ENCODE measurements at places on chromosomes 1 and 21. TPM values are rescaled to one million over a fixed set of nuclear protein-coding genes. Genes with fewer than 3 reads are reported as not detected.

- peak; percentile 15 for DNase-seq
Observed at GRCh38 chr1:50308878-50309277, 114.4 kb downstream of the DMRTA2 start.

TMCO2 gene
- not detected for total RNA-seq

GRCh38 chr1:66248257-66248656 is 285.7 kb upstream of the SGIP1 start:
- DNase-seq = no peak

GRCh38 chr1:41639332-41639936 is 155.0 kb upstream of the EDN2 start:
- DNase-seq = peak; percentile 88

DNA sequence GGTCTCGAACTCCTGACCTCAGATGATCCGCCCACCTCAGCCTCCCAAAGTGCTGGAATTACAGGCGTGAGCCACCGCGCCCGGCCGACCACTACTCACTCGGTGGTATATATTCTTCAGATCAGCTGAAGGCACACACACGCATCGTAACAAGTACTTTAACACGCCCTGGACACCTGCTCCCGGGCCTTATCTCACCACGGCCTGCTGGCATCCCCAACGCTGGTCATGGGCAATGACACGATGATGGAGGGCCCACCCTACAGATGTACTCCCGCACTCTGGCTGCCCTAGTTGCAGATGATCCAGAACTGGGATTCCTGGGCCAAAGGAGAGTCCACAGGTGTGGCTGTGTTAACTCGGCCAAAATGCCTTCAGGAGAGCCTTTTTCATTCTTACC is 11.6 kb downstream of the UBE2J2 start:
- DNase-seq = no peak

FCRL6 gene
- total RNA-seq = not detected

DNA sequence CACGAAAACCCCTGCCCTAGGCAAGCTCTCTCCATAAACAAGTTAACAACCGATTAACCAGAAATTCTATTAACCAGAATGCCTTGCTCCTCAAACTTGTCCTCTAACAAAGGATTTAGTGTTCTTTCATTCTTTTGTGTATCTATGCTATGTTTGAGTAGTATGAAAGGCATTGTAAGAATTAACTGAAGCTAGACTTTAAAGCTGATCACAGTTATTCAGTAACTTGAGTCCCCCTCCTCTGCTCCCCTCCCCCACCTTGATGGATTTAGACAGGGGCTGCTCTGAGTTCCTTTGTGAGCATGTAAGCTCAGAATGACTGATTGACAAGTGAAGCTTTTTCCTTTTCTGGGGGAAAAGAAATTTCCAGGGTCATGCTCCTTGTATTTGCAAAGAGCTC is 257.6 kb downstream of the TTLL7 start:
- DNase-seq = no peak

PDZK1IP1 gene
- 0.81 TPM for total RNA-seq

DNA sequence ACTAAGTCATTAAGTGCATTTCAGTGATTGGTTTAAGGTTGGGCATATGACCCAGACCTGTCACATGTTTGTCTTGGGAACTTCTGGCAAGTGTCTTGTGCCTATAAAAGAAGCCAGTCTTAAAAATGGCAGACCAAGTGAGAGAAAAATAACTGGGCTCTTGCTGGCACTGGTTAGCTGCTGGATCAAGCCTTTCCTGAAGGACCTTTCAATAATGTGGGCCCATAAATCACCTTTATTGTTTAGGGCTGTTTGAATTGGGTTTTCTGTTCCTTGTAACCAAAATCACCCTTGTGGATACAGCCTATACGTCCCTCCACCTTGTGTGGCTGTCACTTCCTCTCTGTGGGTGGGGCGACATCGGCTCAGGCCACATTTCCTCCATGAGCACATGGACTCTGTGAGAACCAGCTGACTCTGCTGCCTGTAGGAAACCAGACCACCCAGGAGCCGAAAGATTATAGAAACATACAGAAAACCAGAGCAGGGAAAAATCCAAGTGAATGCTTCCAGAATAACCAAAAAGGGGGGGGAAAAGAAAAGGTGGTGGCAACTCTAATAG is 25.6 kb upstream of the WNT4 start:
- DNase-seq = no peak

DNA sequence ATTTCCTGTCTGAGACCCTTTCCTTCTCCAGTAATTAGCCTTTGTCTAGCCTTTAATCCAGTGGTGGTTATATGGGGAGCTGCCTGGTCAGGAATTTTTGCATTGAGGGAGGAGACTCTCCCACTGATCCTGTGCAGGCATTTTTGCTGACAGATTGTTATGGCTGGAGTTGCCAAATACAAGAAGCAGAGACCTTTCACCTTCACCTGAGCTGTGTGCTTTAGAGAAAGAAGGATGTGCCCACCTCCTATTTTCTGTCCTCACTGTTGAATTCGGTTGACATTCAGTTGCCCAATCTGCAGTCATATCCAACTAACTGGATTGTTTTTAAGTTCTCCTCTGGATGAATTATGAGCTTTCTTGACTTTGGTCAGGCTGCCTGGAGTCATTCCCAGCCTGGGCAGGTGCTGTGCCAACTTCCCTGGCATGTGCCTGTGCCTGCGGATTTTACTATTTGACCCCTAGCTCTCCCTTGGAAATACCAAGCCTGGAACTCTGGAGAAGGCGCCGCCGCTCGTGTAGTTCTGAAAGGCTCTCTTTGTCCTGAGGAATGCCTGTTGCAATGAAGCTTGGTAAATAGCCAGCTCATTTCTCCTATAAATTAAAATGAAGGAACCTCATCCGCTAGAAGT is 143.9 kb downstream of the NOS1AP start:
- DNase-seq = peak; percentile 92

CA14 gene
- total RNA-seq = not detected

Measured in M059J (cell line).